ENCODE measurements at places on chromosomes 3 and 15.

GRCh38 chr15:85786781-85787114, 8.0 kb downstream of the KLHL25 start:
- no peak for DNase-seq

DNA sequence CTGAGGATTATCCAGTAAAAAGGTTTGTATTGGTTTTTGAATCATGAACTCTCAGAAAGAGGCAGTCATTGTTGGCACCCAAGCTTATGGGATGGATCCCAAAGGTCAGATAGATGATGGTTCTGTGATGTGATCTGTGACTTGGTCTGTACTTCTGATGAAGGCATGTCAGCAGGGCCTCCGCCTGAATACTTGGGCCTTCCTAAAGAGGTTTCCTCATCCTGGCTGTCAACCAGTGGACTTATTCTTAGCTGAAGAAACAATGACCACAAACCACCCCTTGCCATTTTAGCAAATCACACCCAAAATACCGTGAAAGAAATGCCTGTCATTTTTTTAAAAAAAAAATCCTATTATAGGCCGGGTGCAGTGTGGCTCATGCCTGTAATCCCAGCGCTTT, 48.2 kb upstream of the SLC9A9 start:
- no peak for DNase-seq

- no peak for DNase-seq
Measured at GRCh38 chr15:101136381-101137268, 115.2 kb downstream of the CHSY1 start.

GRCh38 chr3:52013802-52014598, 18.3 kb upstream of the RPL29 start:
- DNase-seq, result no peak

DNA sequence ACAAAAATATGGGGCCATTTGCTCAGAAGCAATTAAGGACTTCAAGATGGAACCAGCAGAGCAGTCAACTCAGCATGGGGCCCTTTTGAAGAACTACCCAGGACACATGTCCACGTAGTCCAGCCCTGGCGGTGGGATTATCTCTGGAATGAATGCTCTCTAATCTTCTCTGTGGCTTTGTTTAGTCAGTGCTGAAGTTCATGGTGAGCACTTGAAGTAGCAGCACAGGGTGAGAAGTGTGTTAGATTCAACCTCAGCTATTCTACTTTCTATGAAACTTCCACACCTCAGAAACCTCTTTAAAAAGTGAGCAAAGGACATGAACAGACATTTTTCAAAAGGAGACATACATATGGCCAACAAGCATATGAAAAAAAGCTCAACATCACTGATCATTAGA, 74.4 kb downstream of the THRB start:
- DNase-seq, result no peak

Measured in frontal cortex (tissue), 4 donors.